Activated T-helper 9 cell treated with anti-CD3 and anti-CD28 coated beads, Interleukin-2, amount 50 U/mL, for 16 hours (primary cell): ENCODE measurements at places on chromosomes 2 and 18.

- no peak for DNase-seq
Observed at GRCh38 chr2:56448403-56449001, 264.7 kb downstream of the CCDC85A start.

DNA sequence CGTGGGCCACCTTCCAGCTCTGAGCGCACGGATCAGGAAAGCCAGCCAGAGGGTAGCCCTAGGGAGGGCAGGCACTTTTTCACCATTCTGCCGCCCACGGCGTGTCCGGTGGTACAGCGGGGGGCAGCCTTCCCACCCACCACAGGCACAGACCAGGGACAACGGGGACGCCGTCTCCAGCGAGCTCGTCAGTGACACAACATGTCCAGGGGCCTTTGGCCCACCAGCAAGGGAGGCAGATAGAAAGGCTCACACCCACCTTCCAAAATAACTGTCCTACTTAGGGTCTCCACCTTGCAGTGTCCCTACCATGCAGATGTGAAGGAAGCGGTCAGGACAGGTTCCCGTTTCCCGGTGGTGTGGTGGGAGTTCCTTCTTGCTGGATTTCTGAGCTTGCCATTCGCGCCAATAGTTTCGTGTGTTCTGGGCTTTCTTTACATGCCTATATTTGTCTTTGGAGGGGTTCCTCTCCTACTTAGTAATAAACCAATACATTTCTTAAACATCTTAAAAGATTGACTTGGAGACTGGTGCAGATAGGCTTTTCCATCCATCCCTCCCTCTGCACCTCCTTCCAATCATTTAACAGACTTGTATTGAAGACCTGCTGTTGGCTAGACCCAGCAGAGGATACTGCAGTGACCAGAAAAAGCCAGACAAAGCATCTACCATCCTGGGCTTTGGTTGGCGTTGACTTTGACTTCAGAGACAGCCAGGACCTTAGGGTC lies 872 bp downstream of the ASB1 start:
- DNase-seq = no peak

DNA sequence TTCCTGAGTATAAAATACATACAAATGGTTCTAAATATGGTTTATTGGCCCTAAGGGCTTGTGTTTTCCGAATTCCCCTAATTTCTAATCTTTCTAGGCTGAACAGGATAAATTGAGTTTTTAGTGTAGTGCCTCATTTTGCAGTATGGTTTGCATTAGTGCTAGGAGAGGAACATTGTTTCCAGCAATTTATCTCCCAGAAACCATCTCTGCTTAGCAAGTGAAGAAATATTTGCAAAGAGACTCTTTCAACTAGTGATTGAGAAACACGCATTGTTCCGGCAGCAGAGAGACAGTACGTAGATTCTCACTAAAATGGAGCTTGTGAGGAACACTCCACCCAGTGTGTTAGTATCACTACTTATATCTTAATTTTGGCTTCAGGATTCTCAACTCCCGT lies 177.8 kb upstream of the EPAS1 start:
- DNase-seq = no peak

DNA sequence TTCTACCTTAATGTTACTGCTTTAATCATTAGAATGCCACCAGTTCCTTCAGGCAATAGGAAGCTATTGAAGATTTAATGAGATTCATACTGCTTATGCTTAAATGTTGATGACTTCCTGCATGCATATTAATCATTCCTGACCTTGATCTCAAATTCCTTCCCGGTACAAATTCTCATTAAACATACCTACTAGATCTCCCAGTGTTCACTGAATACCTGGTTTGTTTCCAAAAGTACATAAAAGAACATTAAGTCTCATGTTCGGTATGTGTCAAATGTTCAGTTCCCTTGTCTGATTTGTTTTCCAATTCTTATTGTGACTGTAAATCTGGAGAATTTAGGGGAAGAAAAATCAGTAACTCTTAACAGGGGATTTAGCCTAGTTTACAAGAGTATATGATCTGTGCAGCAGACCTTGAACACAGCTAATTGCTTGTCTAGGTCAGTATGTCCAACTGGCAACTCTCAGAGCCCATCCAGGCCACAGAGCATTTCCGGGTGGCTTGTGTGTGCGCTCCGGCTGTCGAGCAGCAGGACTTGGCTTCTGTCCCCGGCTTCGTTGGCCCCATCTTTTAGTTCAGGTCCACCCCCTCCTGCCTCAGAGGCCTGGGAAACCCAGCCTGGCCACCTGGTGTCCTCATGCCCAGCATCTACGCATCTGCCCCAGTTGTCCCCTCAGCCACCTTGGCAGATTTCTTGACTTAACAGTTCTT lies 13.1 kb downstream of the METAP1D start:
- no peak for DNase-seq

DNA sequence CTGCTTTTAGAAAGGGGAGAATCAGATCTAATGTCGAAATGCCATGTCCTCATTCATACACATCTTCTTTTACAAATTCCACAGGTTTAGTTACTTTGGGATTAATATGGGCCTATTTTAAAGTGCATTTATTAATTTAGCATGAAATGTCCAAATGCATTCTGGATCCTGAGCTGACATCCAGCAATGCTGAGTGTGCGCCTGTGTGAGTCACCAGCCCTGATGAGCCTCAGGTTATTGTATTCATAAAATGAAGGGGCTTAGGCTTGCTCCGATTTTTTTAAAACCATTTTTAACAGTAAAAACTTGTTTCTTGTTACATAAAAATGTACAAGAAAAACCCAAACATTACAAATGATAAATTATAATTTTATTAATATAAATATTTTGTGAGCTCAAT lies 94.1 kb downstream of the SH3YL1 start:
- no peak for DNase-seq

DNA sequence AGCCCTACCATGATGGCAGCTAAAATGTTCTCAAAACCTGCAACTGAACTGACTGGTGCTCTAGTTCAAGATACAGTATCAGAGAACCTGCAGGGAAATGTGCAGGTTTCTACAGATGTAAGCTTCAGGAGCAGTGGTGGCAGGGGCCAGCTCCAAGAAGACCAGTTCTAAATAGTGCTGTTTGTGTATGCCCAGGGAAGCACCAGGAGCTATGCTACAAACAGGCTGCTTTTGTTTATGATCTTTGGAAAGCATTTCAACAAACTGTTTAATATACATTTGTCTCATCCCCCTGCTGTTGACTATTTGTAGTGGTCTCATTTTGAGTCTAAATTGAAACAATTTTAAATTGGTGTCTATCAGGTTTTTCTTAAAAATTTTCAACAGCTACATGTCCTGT lies 20.7 kb downstream of the FZD5 start:
- no peak for DNase-seq

DNA sequence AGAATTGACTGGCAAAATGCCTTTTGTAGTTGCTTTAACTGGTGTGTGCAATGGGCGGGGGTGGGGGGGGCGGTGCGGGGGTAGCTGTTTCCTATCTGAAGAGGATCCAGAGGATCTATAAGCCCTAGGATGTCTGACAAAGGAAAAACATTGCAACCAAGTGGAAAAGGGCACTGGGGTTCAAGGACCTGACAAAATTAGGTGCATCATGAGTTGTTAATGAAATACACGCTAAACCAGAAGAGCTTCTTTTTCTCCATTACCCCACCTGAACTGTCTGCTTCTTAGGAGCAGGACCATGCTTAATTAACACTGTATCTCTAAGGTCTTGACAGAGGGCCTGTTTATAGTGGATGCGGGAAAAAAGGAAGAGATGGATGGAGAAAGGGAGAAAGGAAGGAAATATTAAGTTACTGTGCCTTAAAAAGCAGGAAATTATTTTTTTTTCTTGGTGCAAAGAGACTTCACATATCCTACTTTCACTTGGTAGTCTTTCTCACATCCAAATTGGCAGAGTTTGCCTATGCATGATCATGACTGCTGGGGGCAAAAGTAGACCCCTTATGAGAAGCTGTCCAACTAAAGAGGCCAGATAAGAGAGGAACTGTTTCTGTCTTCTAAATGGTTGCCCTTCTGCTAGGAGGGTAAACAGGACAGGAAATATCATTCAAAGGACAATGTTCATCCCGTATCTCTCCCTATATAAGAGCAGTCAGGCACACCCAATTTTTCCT lies 4.6 kb downstream of the RND3 start:
- DNase-seq = no peak

GRCh38 chr2:12855508-12855907 lies 138.8 kb downstream of the TRIB2 start:
- DNase-seq = no peak

- no peak for DNase-seq
Observed at GRCh38 chr18:54824761-54825160, 3.5 kb upstream of the RAB27B start.

DNA sequence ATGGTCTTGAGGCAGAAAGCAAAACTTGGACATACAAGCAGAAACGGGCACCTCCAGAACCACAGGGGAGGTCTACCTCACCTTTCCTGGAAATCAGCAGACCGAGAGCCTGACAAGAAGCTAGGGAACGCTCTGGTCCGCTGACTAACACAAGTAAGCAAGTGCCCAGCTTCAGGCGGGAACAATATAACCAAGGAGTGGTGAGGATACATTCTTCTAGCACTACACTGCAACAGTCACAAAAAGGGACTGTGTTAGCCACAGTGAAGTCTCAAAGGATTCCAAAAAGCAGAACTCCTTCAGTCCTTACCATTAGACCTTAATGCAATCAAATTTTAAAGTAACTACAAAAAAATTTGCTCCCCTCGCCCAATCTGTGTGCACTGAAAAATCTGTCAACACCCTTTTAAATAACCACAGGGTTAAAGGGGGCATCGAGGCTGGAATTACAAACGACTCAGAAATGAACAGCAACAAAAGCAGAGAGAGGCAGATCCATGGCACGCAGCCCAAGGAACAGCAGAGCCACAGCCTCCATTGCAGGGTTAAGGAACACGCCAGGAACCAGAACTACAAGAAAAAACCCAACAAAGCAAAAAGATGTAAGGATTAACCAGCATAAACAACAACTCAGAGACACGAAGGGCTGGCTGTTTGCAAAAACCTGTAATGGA lies 7.1 kb downstream of the THAP4 start:
- no peak for DNase-seq

DNA sequence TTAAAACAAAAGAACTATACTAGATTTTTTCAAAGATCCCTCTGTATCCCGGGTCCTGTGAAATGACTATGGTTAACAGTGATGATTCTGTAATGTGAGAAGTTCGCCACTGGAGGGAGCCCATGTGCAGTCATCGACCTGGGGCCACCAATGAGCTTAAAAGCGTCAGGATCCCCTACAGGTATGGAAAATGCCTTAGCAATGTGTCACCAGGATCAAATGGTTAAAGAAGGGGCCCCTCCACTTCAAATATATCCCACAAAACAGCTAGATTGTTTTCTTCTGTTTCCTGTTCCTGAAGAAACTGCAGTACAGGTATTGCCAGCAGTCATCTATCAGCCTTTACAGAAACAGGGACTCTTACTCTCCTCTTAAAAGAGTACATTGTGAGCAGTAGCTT lies 15.3 kb downstream of the CHRNA1 start:
- peak; percentile 58 for DNase-seq

GRCh38 chr2:20221555-20221973 lies 3.4 kb downstream of the SDC1 start:
- no peak for DNase-seq

- no peak for DNase-seq
Observed at GRCh38 chr2:33503002-33503401, 26.6 kb downstream of the RASGRP3 start.

DNA sequence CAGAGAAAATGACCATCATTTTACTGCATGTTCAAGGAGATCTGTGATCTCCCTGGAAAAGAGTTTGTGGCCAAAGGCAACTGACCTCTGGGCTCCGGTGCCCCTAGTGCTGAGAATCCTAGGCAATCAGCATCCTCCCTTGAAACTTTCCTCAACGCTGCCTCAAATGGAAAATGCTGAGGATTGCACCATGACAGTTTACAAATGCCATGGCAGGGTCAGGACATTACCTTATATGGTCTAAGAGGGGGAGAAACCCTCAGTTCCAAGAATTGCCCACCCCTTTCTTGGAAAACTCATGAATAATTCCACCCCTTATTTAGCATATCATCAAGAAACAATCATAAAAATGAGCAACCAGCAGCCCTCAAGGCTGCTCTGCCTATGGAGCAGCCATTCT lies 48.3 kb downstream of the ALPK2 start:
- DNase-seq = no peak

- no peak for DNase-seq
Observed at GRCh38 chr2:191740016-191740419, 62.1 kb downstream of the NABP1 start.

- DNase-seq = no peak
Observed at GRCh38 chr18:4060427-4061281, 394.5 kb downstream of the DLGAP1 start.

GRCh38 chr2:201643216-201643890 lies at the start of gene TMEM237:
Gene TMEM237, minus strand, starts transcription at chr2:201643503. Its CDS starts 103 bp downstream, at chr2:201643400.
- DNase-seq = peak; percentile 18

- no peak for DNase-seq
Observed at GRCh38 chr2:12168791-12169388, 422.5 kb downstream of the LPIN1 start.

DNA sequence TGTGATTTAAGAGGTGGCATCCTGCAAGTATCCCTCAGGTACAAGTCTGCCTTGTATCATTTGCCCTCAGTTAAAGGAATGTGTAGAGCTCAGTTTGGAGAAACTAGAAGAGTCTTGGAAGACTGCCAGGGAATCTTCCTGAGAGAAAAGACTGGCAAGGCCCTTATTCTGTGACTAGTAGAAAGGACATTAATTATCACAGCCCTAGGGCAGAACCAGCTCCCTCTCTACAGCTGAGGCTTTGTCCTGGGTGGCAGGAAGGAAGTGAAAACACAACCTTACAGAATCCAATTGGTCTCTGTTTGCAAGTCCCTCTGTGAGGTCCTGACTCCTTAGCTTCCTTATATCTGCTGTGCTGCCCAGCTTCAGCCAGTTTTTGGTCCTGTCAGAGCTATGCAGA lies 385.9 kb upstream of the CYRIA start:
- DNase-seq = no peak

DNA sequence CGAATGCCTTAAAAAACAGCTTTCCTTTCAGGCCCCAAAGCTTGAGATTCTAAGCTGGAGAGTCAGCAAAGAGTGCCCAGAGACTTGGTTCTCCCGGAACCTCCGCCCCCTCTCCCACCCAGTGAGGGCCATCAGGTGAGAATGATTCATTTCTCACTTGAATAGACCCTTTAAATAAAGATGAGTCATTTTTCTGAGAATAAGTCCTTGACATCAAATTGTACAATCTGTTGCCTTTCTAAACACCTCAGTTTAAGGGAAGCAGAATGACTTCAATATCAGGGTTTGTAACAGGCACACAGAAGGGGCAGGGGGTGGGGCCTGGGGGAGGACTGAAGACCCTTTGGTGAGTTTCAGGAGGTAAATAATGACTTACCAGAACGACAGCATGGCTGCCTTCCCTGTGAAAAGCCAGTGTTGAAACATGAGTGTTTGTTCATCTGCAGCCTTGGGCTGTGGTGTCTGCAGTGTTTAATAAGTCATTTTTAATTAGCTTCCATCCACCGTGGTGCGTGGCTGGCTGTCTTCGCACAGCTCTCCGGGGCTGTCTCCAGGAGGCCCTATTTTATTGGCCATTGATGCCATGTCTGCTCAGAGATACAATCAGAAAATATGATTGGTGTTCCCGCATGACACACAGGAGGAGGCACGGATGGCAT lies 134.9 kb upstream of the ZNF236 start:
- no peak for DNase-seq

- no peak for DNase-seq
Observed at GRCh38 chr2:24559473-24560113, 68.5 kb downstream of the NCOA1 start.
